Inflammatory macrophage (primary cell): ENCODE measurements at places on chromosomes 12 and 14.
A peak's percentile ranks its signal among the peaks of the same experiment; 100 is the strongest.

DNA sequence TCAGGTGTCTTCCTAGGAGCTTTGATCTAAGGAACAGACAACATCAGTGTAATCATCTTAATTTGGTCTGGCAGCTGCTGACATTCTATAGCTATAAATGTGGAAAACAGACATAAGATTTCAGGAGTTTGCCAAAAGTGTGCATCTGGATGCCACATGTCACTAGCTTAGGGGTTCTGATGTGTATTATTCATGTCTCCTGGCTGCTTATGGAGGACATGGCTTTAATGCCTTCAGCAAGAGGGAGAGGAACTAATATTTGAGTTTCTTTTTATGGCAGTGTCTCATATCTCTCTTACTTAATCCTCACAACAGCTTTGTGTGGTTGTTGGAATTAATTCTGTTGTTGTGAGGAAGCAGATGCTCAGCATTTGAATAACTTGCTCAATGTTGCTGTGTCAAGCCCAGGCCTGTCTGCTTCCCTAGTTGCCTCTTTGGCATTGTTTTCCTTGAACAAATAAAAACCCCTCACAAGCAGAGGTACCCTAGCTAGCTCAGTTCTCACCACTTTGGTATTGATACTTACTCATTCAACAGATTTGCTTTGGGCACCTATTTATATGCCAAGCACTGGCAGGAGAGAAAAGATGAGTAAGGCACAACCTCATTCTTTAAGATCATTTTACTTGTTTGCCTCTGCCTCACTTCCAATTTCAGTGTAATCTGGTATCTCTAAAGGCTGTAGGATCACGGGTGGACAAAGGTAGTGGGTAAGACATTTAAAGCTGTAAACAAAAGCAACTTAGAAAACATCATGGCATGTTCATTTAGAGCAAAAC, 39.8 kb upstream of the EID3 start:
- peak; percentile 74 for DNase-seq

- DNase-seq, result peak; percentile 96
Observed at GRCh38 chr14:60980811-60981632, at the start of the genes SLC38A6 and TRMT5. Gene SLC38A6, plus strand, starts transcription at chr14:60981245. Its CDS starts 33 bp downstream, at chr14:60981278. Gene TRMT5, minus strand, starts transcription at chr14:60981079. Its CDS starts 106 bp downstream, at chr14:60980973.

GRCh38 chr14:92513204-92513965, at the start of gene RIN3:
Gene RIN3, plus strand, starts transcription at chr14:92513781. Its CDS starts 152 bp downstream, at chr14:92513933.
- DNase-seq, result peak; percentile 72

DNA sequence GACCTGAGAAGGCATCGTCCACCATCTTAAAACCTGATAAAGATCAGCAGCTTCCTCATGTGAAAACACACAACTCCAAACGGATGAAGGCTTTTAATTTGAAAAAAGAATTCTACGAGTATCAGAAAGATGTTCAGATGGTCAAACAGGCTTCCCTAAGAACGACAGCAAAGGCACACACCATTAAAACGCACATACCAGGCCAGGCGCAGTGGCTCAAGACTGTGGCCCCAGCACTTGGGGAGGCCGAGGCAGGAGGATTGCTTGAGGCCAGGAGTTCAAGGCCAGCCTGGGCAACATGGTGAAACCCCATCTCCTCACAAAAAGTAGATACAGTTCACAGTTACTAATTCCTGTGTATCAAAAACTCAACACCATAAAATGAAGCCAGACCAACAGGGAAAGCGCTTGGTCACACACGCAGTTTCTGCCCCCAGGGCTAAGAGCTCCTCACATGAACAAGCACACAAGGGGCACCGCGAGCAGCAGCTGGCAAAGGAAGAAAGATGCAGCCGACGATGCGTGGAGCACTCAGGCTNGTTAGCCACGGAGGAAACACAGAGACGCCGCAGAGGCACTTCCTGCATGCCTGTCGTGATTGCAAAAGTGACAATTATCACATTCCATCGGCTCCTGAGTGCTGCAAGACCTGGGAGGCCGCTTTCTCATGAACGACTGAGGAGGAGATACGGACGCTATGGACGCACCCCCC, 78.0 kb downstream of the NOC4L start:
- DNase-seq, result peak; percentile 39

DNA sequence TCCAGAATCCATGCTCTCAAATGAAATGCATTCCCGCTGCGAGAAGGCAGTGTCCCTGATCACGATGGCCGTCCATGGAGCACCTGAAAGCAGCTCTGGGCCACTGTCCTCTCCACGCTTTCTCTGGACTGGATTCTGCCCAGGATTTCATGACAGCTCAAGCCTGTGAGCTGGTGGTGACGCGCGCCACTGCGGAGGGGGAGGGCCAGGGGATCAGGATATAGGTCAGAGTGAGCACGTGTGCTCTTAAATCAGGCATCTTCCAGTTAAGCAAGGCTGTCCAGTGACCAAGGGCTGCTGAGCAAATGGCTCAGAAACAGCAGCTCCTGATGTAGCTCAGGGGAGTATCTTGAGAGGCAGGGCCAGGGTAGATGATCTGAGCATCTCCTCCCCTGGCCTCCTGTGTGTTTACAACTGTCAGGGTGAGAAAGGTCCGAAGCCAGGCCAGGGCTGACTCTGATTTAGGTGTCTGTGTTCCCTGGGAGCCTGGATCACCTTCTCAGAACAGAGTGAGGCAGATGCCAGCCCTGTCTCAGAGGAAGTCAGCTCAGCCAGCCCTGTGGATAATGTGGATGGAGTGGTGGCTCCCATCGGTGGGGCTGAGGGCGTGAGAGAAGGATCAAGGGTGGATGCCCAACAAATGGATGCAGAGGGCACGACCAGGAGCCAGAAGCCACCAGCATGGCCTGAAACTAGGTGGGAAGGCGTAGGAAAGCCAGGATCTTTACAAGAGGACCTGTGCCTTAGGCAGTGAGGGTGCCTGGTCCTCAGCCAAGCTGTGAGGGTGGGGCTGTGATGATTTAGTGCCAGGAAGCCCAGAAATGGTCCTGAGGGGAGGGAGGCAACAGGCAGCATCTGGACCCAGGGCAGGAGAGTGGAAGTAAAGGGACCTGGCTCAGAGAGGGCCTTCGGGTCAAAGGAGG, 55.3 kb downstream of the ELK3 start:
- DNase-seq, result no peak

DNA sequence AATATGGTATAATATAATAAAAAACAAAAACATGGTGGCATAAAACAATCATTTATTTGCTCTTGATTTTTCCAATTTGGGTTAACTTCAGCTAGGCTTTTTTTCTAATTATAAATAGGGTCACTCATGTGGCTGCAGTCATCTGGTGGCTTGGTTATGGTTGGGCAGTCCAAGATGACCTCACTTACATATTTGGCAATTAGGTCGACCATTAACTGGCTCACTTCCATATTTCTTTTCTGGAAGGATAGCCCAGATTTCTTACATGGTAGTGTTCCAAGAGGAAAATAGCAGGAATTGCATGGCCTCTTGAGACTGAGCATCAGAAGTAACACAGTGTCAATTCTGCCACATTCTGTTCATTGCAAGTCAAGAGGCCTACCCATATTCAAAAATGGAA, 153.4 kb downstream of the FUT8 start:
- no peak for DNase-seq

- DNase-seq, result no peak
Observed at GRCh38 chr14:36254020-36254624, 66.3 kb downstream of the MBIP start.

DNA sequence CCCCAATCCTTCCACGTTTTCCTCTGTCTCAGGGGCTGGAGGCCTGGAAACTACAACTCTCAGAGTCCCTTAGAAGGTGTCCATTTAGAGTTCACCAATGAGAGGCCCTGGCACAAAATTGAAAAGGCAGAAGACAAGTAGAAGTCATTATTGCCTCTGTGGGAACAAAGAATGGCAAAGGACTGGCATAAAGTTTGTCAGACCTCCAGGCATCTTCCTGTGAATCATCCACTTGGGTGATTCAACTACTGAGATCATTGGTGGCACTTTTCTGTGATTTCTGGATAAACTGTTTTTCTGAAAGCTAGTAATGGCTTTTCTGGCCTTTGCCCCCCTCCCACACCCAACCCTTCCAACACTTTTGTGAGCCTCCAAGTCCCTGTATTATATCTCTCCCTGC, 42.6 kb upstream of the C12orf42 start:
- DNase-seq, result no peak

GRCh38 chr12:23795494-23795893, 154.0 kb downstream of the SOX5 start:
- no peak for DNase-seq

DNA sequence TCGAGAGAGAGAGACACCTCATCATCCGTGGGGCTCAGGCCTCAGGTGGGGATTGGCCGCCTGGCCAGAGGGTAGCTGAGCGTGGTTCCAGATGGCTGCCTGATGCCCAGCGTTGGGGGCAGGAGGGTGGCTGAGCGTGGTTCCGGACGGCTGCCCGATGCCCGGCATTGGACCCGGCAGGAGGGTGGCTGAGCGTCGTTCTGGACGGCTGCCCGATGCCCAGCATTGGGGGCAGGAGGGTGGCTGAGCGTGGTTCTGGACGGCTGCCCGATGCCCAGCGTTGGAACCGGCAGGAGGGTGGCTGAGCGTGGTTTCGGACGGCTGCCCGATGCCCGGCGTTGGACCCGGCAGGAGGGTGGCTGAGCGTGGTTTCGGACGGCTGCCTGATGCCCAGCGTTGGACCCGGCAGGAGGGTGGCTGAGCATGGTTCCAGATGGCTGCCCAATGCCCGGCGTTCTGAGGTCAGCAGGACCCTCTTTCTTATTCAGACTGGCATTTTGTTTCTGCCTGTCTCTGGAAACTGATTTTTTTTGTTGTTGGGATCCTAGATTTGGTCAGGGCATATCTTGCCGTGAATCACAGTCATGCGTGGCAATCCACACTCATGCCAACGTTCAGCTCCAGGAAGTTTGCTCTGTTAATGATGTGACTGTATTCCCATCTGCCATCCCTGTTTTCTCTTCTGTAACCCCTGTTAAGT, 40.7 kb downstream of the GALNT9 start:
- no peak for DNase-seq

DNA sequence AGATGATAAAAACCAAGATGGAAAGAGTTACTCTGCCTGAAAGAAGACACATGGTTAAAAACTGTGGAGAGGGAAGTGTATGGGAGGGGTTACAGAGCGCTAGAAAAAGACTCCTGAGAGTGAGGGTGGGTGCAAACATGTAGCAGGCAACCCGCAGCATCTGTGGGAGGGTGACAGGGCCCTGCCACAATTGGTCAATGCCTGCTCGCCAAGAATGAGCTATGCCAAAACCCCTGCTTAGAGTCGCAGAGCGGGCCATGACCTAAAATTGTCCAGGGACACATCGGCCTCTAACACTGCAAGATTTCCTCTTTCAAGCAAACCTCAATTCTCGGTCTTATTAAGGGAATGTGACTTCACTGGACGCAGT, 700 bp downstream of the PRKAG1 start:
- DNase-seq, result peak; percentile 82

DNA sequence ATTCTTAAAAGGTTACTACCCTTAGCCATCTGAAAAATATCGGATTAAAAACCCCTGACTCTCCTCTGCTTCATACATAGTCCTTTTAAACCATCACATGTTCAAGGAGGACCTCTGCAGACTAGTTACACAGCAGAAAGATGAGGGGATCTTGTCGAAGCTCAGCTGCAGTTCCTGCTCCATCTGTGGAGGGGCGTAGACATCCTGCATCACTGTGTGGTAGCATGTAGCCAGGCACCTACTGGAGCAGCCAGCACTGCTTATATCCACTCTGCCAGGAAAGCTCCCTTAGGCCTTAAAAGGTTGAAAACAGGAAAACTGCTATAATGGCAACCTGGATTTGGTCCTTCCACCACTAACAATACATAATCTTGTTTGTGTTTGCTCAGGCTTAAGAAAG, 57.6 kb upstream of the STRN3 start:
- DNase-seq, result no peak

- no peak for DNase-seq
Observed at GRCh38 chr12:14244876-14245669, 120.4 kb upstream of the ATF7IP start.
